ENCODE measurements at places on chromosomes 5 and 9.

DNA sequence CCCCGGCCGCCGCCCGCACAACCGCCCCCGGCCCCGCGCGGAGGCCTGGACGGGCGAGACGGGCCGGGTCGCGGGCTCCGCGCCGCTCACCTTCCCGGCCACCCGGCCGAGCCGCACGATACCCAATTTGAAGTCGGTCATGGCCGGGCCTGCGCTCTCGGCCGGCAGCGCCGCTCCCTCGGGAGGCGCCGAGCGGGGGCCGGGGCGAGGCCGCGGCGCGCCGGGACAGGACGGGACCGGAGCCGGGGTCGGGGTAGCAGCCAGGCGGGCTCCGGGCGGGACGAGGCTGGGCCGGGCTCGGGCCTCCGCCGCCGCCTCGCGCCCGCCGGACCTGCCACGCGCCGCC is 216 bp downstream of the ZMYND19 start:
- DNase-seq, result no peak

DNA sequence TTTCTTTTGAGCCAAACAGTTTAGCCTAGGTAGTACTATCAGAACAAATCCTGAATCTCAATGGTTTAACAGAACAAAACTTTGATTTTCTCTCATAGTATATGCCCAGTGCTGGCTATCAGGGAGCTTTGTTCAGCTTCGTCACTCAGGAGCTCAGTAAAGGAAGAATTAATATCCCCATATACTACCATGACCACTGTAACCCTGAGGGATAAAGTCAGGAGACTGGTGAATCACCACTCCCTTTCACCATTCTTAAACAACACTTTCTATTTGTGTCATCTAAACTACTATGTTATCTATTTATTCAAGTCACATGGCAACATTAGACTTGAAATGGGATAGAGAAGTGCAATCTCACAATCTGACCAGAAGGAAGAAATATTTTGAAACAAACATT is 522.6 kb upstream of the COX7C start:
- no peak for DNase-seq

- no peak for DNase-seq
These were observed 33.8 kb upstream of the COL15A1 start for GRCh38 chr9:98909935-98910334.

GRCh38 chr9:15423231-15423985 is 732 bp downstream of the SNAPC3 start:
- DNase-seq, result no peak

- DNase-seq, result no peak
These were observed 145.1 kb downstream of the PHF2 start for GRCh38 chr9:93721417-93721965.

GRCh38 chr9:127568618-127568970 is 43.5 kb upstream of the STXBP1 start:
- DNase-seq, result no peak

DNA sequence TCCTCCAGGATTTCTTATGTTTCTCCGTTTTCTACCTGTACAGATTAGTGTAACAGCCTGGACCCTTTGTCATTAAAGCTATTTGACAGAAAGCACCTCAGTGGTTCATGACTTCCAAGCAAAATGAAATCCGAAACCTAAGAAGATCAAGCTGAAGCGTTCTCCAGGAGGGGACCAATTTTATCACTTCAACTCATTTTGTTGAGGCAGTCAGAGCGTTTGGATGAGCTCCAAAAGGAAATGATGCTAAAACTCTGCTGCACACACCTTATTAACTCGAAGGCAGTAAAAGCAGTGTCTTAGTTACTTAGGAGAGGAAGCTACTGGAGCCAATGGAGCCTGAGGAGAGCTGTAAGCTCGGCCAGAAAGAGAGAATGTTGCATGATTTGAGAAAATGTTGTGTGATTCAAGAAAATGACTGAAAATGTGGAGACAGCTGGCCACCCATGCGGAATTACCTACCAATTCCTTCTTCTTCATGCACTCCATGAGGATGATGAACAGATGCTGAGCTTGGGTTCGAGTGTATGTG is 346.7 kb upstream of the KLF9 start:
- no peak for DNase-seq

- no peak for DNase-seq
These were observed 6.7 kb downstream of the FAF2 start for GRCh38 chr5:176454724-176455394.

DNA sequence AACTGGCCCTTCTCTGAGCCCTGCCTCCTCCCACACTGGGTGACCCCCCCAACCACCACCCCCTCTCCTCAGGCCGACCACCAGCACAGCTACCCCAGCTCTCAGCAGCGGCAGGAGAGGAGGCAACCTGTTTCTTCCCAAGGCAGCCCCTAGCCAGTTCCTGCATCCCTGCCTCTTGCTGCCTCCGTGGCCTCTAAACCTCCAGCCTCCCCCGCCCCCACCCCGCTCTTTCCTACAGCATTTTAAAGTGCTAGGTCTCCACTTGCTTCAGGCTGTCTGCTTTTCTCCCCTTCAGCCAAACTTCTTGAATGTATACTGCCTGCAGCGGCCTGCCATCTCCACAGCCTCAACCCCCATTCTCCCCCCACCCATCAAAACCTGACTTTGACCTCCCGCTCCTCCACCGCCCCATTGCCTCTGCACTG is 135.6 kb downstream of the DAB2IP start:
- DNase-seq, result no peak

GRCh38 chr9:121404906-121405305 is 34.9 kb upstream of the STOM start:
- DNase-seq, result no peak

- DNase-seq, result no peak
These were observed 83.6 kb downstream of the ENC1 start for GRCh38 chr5:74556631-74557595.

- no peak for DNase-seq
These were observed 88.0 kb downstream of the FEM1C start for GRCh38 chr5:115456539-115457040.

DNA sequence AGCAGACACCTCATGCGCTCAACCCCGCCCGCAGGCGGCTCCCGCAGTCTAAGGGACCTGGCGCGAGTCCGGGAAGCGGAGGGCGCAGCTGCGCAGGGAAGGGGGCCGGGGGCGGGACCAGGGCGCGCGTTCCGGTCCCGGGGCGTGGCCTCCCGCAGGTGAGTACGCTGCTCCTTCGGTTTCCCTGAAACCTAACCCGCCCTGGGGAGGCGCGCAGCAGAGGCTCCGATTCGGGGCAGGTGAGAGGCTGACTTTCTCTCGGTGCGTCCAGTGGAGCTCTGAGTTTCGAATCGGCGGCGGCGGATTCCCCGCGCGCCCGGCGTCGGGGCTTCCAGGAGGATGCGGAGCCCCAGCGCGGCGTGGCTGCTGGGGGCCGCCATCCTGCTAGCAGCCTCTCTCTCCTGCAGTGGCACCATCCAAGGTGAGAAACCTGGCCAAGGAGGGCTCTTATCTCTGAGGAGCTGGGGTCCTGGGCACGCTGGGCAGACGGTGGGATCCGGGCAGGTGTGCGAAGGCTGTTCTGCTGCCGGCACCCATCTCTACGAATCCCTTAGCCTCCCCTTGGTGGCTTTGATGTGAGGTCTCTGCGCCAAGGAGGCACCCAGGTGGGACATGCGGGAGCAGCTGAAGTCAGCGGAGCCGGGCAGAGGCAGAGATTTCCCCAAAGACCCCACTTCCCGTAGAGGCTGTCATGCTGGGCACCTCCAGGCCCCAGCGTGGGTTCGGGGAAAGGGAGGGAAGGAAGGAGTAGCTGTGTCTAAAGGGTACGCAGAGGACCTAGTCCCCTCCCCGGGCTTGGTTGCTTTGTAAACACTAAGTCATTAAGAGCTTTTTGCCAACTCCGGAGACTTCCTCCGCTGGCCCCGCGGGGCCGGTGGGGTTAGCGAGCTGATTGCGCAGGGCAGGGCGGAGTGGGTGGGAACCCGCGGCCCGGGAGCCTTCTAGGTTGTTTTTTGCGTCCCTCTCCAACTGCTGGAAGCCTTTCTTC is at the start of gene F2RL1:
Gene F2RL1 (plus strand): TSS at position 187 of the 988 bp plus-strand sequence. CDS start 153 bp downstream, at position 340.
- peak; percentile 32 for DNase-seq

- no peak for DNase-seq
These were observed 9.7 kb upstream of the TGFBI start for GRCh38 chr5:136018814-136019783.

DNA sequence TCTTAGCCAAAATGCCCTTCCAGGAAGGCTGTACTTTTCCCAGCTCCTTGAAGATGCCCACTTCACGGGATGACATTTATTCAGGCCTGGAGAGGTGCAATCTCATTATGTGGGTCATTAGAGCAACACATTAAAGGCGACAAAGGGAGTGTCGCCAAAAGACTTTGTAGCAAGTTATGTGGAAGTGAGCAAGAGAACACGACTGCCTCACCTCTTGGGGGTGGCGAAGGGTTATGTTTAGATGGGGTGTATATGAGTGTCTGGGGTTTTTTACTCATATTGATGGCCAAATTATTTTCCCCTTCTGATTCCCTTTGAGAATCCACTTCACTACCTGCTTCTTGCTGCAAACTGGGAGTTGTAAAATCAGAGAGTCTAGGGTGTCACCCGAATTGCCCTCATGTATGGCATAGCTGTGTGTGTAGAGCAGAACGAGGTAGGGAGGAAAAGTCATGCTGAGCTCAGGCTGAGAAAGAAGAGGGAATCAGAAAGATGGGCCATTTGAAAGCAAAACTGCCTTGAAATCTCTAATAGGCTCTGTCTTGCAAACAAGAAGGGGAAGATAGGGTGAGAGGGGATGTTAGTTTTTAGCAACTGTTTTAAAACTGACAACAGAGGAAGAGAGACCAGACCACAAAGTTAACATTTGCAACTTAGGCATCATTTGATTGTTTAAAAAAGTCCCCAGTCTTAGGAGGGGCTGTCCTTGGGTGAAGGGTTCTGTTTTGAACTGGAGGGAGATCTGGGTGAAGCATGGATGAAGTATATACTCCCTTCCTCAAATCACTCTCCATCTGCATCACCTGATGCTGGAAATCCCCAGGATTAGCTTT is 97.1 kb upstream of the IL12B start:
- no peak for DNase-seq

DNA sequence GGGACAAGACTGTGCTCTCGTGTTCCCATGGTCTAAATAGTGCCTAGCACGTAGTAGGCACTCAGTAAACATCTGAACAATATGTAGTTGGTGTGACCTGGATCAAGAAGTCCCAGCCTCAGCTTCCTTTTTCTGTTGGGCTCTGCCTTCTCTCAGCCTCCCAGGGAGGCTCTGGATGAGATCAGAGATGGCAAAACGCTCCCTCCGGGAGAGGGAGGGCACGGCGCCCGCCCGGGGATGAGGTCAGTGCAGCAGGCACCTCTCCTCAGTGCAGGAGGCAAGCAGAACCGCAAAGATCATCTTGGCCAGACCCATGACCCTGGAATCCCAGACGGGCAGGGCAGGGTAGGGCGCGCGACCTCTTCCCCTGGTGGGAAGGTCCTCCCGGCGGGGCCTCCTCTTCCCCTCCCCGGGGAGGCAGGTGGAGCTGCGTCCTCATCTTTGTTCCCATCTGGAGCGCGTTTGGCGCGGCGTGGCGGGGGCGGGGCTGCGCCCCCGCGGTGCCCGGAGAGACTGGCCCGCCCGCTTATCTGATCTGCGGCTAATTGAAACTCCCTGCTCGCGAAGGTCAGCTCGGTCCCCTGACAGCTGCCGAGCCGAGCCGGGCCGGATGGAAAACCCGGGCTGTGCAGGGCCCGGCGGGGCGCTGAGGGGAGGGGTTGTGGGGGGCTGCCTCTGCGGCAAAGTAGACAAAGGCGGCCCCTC is 60.9 kb downstream of the CXXC5 start:
- no peak for DNase-seq

DNA sequence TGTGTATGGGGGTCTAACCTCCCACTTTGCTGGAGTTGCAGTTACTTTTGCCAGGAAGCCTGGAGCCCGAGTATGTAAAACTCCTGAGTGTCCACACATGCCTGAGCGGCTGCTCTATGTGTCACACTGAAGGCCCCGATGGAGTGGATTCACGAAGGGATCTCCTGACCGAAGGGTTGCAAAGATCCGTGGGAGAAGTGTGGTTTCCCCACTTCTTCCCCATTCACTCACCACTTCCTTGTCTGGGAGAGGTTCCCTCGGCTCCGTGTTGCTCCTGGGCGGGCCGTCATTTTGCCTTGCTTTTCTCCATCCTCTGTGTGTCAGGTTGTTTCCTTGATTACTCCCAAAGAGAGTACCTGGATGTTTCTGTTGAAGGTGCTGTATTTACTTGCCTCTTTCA is 16.2 kb upstream of the IL3 start:
- no peak for DNase-seq

- no peak for DNase-seq
These were observed 66.5 kb downstream of the DTWD2 start for GRCh38 chr5:118921866-118922265.

- no peak for DNase-seq
These were observed 1899.9 kb downstream of the MAT2B start for GRCh38 chr5:165405340-165405739.

DNA sequence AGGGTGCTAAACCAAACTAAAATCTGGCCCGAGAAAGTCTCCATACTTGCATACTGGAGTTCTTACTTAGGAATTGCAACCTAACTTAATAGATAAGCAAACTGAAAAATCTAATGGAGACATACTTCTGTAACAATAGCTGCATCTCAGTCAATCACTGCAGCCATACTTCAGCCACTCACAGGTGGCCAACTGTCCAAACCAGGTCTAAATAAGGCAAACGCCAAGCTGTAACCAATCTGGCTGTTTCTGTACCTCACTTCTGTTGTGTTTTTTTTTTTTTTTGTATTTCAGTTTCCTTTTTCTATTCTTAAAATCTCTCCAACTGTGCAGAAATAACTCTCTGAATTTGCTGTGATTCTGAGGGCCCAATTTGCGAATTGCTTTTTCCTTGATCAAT is 4.4 kb upstream of the NDUFB6 start:
- no peak for DNase-seq
